ENCODE measurements at places on chromosomes 16 and 17.

- no peak for DNase-seq
- H3K36me3 ChIP-seq, result no peaks in the 10 kb centered on the region
- peaks cover 4% of the 10 kb centered on the region for H3K4me1 ChIP-seq
- H3K27me3 ChIP-seq, result peaks cover under 1% of the 10 kb centered on the region
- no peak overlapping the region for H3K27ac ChIP-seq
- no peak overlapping the region for H3K4me3 ChIP-seq
These were observed 123.5 kb upstream of the ZFHX3 start for GRCh38 chr16:73171380-73171779.

GRCh38 chr16:83085660-83086059, 458.9 kb downstream of the CDH13 start:
- no peak for DNase-seq

- H3K27me3 ChIP-seq, result no peaks in the 10 kb centered on the region
- H3K36me3 ChIP-seq, result peaks cover 64% of the 10 kb centered on the region
- peaks cover 77% of the 10 kb centered on the region for H3K4me1 ChIP-seq
- no peak for DNase-seq
- H3K4me3 ChIP-seq, result no peak overlapping the region
These were observed 27.3 kb downstream of the STAT5A start for GRCh38 chr17:42315402-42316156.

GRCh38 chr17:44417553-44417952, 28.1 kb upstream of the ITGA2B start:
- H3K4me1 ChIP-seq, result peaks cover 7% of the 10 kb centered on the region
- no peaks in the 10 kb centered on the region for H3K27me3 ChIP-seq
- no peak overlapping the region for H3K27ac ChIP-seq
- no peak overlapping the region for H3K4me3 ChIP-seq

DNA sequence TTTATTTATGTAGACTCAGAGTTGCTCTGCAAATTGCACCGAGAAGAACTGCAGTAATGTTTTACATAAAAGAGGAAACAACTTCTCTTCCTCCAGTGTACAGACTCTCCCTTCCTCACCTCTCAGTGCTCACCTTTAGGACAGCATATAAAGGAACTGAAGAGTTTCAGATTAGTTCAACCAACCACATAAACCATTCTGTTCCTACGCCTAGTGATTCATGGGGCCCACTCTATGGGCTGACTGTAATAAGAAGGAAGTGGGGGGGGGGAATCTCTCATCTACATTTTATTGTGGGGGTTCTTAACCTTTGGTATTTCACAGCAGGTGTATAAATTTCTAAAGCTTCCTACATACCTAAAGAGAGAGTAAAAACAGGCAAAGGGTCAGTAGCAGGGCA, 18.3 kb downstream of the ZSWIM7 start:
- DNase-seq, result peak; percentile 39
- H3K36me3 ChIP-seq, result peaks cover 45% of the 10 kb centered on the region
- H3K4me1 ChIP-seq, result peaks cover 24% of the 10 kb centered on the region
- H3K27me3 ChIP-seq, result no peaks in the 10 kb centered on the region

GRCh38 chr16:84839956-84840355, 20.2 kb downstream of the CRISPLD2 start:
- no peak for DNase-seq
- H3K36me3 ChIP-seq, result no peaks in the 10 kb centered on the region
- no peak overlapping the region for H3K27ac ChIP-seq
- peaks cover 42% of the 10 kb centered on the region for H3K27me3 ChIP-seq

DNA sequence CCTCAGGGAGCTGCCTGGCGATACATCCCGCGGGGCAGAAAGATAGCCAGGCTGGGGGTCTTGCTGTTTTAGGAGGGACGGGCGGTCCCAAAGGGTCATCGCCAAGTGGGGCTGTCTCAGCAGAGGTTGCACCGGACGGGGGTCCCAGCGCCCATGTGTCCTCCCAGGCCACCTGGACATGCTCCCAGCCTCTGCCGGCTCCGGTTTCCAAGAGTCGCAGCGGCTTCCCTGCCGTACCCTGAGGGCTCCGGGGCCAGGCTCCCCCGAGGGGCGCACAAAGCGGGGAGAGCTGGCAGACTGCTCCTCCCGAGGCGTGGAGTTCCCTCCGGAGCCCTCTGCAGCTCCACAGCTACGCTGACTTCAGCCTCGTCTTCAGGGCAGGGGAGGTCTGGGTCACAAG, 1.2 kb downstream of the TRARG1 start:
- H3K36me3 ChIP-seq, result no peaks in the 10 kb centered on the region
- H3K4me1 ChIP-seq, result peaks cover 4% of the 10 kb centered on the region
- DNase-seq, result no peak
- H3K27ac ChIP-seq, result no peak overlapping the region

DNA sequence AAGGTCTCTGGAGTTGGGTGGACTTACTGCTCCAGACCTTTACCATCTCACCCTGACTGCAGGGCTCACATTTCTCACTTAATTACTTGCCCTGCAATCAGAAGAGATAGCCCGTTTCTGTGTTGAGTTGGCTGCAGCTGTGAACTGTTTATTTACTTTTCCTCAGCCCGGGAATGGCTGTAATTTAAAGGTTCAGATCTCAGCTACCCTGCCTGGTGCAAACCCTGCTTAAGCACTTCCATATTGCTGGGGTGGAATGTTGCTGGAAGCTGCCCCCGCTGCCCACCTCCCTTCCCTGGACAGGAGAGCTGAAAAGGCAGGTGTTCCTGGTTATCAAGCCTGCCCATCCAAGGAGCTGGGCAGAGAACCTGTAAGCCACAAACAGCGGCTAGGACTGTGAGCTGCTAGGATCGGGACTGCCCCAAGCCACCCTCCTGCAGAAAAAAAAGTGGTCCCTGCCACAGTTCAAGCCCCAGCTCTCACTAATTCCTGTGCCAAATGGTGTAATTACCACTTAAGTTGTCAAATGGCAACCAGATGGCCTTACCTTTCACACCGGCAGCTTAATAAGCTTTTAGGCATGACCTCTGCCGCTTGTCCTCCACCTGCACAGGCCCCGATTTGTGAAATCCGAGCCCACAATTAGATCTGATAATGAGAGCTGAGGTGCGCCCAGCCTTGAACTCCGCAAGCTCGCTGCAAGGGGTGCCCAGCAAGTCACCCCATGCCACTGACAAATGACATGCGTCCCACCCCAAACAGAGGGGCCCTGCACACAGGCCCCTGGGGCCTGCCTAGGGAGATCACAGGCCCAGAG, 269.8 kb downstream of the C16orf95 start:
- H3K36me3 ChIP-seq, result no peaks in the 10 kb centered on the region
- H3K4me1 ChIP-seq, result peaks cover 4% of the 10 kb centered on the region
- H3K27ac ChIP-seq, result no peak overlapping the region
- H3K4me3 ChIP-seq, result no peak overlapping the region

GRCh38 chr17:70709596-70709995, 540.3 kb downstream of the KCNJ2 start:
- no peaks in the 10 kb centered on the region for H3K36me3 ChIP-seq
- H3K4me1 ChIP-seq, result no peaks in the 10 kb centered on the region
- DNase-seq, result no peak
- H3K27me3 ChIP-seq, result no peaks in the 10 kb centered on the region

GRCh38 chr17:333626-334396, 18.8 kb downstream of the RPH3AL start:
- peak overlapping the region; percentile 62 for H3K4me3 ChIP-seq
- H3K36me3 ChIP-seq, result no peaks in the 10 kb centered on the region
- peaks cover 3% of the 10 kb centered on the region for H3K27me3 ChIP-seq
- peaks cover 56% of the 10 kb centered on the region for H3K4me1 ChIP-seq

DNA sequence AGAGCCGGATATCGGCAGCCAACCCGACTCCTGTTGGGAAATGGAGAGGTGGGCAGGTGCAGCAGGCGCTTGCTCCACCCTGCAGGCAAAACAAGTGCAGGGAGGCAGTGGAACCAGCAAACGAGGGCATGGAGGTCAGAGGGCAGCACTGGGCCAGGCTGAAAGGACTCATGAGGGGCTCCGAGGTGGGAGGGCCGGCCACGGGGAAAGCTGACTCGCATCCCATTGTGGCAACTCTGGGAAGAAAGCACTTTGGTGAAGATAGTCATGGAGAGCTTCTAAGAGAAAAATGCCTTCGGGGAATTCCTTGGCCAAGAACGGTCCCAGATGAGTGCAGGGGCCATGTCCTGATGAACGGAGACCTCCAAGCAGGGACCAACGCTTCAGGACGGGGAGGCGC, 4.4 kb downstream of the CYBC1 start:
- peaks cover 28% of the 10 kb centered on the region for H3K36me3 ChIP-seq
- H3K27ac ChIP-seq, result no peak overlapping the region
- DNase-seq, result no peak
- H3K4me1 ChIP-seq, result peaks cover 16% of the 10 kb centered on the region

GRCh38 chr17:31373150-31374093, 18.1 kb upstream of the RAB11FIP4 start:
- peaks cover 17% of the 10 kb centered on the region for H3K4me1 ChIP-seq
- DNase-seq, result no peak
- H3K36me3 ChIP-seq, result peaks cover 2% of the 10 kb centered on the region
- H3K27ac ChIP-seq, result no peak overlapping the region

- no peak for DNase-seq
- H3K4me1 ChIP-seq, result peaks cover 46% of the 10 kb centered on the region
- no peak overlapping the region for H3K4me3 ChIP-seq
- H3K36me3 ChIP-seq, result peaks cover 13% of the 10 kb centered on the region
- H3K27me3 ChIP-seq, result no peaks in the 10 kb centered on the region
These were observed 140.1 kb downstream of the CLEC16A start for GRCh38 chr16:11084484-11084875.

- H3K27me3 ChIP-seq, result no peaks in the 10 kb centered on the region
- H3K4me3 ChIP-seq, result no peak overlapping the region
- H3K27ac ChIP-seq, result no peak overlapping the region
- no peak for DNase-seq
- no peaks in the 10 kb centered on the region for H3K36me3 ChIP-seq
These were observed 1465.0 kb upstream of the GOT2 start for GRCh38 chr16:60199150-60199549.

DNA sequence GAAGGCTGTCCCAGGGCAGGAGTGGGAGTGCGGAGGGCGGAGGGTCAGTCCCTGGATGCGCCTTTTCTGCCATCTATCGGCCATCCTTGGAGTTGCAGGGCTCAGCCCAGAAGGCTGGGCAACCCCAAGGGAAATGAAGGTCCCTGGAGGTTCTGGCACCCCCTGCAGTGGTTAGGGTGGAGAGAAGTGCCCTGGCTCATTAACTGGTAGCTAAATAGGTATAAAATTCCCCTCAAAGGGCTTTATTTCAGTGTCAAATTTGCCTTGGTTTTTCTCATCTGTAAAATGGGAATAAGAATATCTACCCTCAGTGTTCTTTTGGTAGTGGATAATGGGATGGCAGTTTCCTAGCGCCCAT, 22.4 kb downstream of the C17orf75 start:
- peaks cover 22% of the 10 kb centered on the region for H3K4me1 ChIP-seq
- H3K27me3 ChIP-seq, result peaks cover 21% of the 10 kb centered on the region
- no peaks in the 10 kb centered on the region for H3K36me3 ChIP-seq
- peak overlapping the region; percentile 34 for H3K27ac ChIP-seq
- peak overlapping the region; percentile 74 for H3K4me3 ChIP-seq

- H3K27ac ChIP-seq, result no peak overlapping the region
- no peaks in the 10 kb centered on the region for H3K27me3 ChIP-seq
- no peak for DNase-seq
- H3K4me3 ChIP-seq, result no peak overlapping the region
These were observed 19.7 kb downstream of the RABEP2 start for GRCh38 chr16:28905229-28905754.

DNA sequence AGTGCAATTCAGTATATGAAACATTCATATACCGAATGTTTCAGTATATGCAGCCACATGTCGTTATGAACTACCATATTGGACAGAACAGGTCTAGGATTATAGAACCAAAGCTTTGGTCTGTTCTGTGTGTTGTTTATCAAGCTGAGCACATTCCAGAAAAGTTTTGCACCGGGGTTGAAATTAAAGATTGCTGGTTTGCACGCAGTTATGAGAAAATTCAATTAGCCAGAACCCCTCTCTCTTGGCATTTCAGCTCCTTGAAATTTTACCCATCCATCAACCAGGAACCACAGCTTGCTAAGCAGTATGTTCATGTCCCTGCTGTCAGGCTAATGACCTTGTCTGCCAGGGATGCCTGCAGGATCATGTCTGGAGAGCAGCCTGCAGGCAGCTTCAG, 9.5 kb downstream of the KRT32 start:
- no peaks in the 10 kb centered on the region for H3K36me3 ChIP-seq
- DNase-seq, result no peak
- no peaks in the 10 kb centered on the region for H3K27me3 ChIP-seq
- no peak overlapping the region for H3K4me3 ChIP-seq
- no peaks in the 10 kb centered on the region for H3K4me1 ChIP-seq
- H3K27ac ChIP-seq, result no peak overlapping the region

GRCh38 chr17:72404872-72405271, 284.1 kb downstream of the SOX9 start:
- no peaks in the 10 kb centered on the region for H3K27me3 ChIP-seq
- no peak overlapping the region for H3K4me3 ChIP-seq
- H3K36me3 ChIP-seq, result no peaks in the 10 kb centered on the region
- no peak for DNase-seq
- H3K4me1 ChIP-seq, result no peaks in the 10 kb centered on the region
- no peak overlapping the region for H3K27ac ChIP-seq

DNA sequence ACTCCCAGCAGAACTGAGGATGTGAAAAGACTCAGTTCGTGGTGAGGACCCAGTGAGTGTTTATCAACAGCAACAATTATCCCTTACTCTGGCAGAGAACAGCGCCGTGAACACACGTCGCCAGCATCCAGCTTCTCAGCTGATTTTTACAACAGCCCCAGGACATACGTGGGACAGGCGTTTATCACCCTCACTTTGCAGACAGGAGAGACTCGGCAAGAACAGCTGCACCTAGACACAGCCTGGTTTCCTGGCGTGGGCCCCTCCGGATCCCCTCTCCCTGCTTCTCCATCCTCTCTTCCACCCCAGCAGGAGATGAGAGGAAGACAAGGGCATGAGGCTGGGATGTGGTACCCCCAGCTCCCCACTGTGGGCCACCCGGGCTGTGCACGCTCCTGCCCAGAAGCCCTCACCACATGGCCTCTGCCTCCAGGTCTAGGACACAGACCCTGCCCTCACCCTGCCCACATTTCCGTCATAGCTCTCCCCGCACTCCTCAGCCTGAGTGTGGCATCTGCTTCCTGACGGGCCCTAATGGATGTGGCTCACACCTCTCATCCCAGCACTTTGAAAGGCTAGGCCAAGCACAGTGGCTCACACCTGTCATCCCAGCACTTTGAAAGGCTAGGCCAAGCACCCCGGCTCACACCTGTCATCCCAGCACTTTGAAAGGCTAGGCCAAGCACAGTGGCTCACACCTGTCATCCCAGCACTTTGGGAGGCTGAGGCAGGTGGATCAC, 17.5 kb downstream of the ABR start:
- H3K27ac ChIP-seq, result no peak overlapping the region
- H3K27me3 ChIP-seq, result no peaks in the 10 kb centered on the region
- no peak for DNase-seq
- H3K36me3 ChIP-seq, result no peaks in the 10 kb centered on the region

DNA sequence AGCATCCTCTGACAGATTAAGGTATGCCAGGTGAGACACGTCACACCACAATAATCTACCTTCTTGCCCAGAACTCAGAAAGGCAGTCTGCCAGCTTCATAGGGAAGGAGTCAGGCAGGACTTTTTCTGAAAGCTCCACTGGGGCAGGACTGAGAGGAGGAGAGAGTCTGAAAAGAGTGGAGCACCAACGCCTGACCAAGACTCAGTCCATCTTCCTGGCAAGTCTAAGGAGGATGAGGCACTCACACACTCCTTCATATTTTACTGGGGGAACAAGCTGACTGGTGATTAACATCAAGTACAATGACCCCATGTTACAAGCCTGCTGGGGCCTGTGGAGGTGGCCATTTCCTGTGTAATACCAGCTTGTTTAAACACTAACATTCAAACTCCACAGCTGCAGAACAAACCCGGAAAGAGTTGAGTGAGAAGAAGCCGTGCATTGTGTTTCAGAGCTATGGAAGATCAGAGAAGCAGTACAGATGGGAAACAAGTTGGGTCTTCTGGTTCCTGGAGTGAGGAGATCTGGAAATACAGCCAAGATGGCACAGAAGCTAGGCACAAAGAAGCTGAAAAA, 122.4 kb downstream of the HIC1 start:
- no peak for DNase-seq
- peaks cover 21% of the 10 kb centered on the region for H3K36me3 ChIP-seq
- H3K4me1 ChIP-seq, result peaks cover 11% of the 10 kb centered on the region
- H3K27ac ChIP-seq, result no peak overlapping the region
- no peak overlapping the region for H3K4me3 ChIP-seq

Data from activated naive CD8-positive, alpha-beta T cell treated with anti-CD3 and anti-CD28 coated beads for 36 hours (primary cell).